ENCODE measurements at places on chromosomes 2 and 18.

DNA sequence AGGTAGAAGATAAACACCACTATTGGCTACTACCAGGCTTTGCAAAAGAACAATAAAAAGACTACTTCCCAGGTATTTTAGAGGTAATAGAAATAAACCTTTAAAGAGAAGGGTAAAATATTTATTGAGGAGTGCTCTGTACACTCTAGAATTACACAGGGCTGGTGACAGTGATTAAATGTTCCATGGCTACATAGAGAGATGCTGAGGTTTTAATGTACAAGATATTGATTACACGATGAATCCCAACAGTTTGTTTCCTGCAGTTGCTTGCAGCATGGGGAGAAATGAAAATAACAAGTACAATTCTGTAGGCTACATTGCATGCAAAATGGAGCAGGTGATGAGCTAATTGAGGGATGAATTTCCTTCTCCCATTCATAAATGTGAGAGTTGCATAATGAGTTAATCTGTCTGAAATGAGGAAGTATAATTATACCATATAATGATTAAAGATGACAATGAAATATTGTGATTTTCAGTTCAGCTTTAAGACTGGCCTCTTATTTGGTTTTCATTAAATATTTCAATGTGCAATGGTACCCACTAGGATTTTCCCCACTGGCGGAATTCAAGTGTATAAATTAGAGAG lies 266.1 kb downstream of the SOCS6 start:
- DNase-seq = no peak

DNA sequence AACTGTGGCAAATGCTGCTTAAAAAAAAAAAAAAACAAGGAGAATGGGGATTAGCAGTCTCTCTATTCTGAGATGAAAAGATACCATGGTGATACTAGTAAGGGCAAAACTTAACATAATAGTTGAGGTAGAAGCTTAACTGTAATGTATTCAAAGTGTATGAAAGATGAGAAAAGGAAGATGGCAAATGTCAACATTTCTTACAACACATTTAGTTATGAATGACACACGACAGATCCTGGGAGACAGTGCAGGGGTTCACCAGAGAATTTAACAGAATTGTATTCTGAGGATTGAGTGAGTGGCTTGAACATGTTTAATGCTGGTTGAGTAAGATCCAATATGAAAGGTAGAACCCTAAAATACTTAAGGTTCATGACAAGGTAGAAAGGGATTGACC lies 52.7 kb downstream of the CUL3 start:
- DNase-seq = no peak

DNA sequence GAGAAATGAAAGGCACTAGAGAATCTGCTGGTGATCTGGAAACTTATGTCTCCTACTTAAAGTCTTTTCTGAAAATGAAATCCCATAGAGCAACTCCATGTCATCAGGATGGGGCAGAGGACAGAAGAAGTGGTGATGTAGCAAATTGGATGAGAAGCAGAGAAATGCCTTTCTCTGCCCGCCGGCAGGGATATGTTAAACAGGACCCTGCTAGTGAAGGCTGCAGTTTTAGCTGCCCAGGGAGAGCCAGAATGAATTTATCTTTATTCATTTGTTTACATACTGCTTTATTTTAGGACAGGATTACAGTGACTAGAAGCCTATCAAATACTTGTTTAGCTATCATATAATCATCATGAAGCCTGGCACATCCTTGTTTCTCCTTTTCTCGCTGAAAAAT lies 247.0 kb downstream of the DOK6 start:
- no peak for DNase-seq

DNA sequence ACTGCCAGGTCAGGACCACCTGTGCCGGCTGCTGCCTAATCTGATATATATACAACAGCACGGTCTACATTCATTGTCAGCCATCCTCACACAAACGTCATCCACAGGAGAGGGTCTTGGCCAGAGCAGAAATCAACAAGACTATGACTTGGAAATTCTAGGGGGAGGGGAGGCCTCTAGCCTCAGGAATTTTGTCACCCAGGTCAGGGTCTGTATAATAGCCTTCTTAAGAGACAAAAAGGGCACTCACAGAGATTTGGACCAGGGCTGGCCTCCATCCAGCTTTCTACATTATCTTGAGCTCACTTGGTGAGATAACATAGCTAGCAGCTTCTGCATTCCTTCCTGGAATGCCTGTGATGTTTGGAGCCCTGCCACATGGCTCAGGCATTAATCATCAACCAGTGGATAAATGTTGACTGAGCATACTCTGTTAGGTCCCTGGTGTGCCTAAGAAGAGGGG lies 50.4 kb upstream of the CTIF start:
- DNase-seq = no peak

GRCh38 chr2:5959836-5960820 lies 267.9 kb downstream of the SOX11 start:
- DNase-seq = no peak

DNA sequence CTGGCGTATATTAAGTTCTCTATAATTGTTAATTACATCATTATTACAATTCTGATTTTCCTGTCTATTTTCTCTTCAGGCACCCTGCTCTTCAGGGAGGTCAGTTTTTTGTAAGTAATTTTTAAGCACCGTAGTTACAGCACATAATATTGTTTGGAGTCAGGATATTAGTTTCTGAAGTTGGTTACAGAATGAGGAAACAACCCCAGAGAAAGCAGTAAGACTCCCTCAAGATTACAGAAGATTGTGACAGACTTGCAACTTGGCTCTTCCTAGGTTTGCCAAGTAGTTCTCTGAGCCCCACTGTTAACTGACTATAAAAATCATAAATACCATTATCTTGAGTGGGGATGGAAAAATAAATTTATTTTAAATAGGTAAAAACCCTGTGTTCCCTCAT lies 921 bp downstream of the RPE start:
- DNase-seq = no peak

- DNase-seq = no peak
These were observed 452 bp downstream of the RAPH1 start for GRCh38 chr2:203534621-203535077.

DNA sequence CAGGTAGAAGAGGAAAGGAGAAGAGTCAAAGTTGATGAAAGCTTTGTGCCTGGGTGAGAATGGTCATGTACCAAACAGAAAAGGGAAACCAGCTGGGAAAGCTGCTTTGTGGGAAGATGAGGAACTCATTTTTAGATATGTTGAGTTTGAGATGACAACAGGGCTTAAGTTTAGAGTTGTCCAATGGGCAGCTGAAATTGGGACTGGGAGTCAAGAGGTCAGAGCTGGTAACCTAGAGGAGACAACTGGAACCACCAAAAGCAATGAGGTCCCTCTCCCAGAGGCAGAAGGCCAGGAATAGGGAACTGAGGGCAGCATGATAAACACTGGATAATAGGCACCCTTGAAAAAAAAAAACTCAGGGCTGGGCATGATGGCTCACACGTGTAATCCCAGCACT lies 48.8 kb downstream of the SLC4A1AP start:
- DNase-seq = no peak

DNA sequence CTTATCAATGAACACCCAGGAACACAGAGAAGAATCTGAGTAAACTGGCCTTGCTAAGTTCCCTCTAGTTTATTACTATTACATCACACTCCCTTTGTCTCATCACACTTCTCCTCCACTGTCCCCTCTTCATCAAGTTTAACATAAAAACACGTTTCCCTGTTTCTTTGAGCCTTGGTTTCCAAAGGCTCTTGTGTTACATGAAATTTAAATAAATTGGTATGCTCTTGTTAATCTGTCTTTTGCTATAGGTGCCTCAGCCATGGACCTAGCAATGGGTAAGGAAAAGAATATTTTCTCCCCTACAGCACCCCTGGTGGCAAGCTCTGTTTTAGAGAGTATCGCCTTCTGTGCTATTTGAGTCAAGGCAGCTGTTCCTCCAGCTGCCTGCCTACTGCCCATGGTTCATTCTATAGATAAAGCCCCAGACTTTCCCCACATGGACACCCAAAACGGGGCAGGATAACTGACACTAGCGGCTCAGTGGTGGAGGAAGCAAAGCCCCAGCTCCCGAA lies 31.8 kb downstream of the TGIF1 start:
- DNase-seq = peak; percentile 62

DNA sequence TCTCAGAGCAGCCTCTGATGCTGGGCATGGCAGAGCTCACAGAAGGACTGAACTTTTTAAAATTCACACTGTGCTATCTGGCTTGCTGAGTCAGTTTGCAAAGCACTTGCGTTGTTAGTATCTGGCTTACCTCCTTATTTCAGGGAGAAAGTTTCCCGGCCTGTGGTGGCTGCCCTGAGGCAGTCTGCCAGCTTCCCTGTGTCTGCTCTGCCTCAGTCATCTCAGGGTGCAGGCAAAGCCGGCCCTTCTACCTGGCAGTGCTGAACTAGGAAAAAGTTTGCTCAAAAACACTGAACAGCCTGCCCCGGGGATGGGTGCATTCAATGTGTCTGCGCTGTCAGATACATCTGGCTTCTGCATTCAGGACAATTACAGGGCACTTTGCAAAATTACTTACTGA lies 90.2 kb upstream of the UXS1 start:
- DNase-seq = no peak

DNA sequence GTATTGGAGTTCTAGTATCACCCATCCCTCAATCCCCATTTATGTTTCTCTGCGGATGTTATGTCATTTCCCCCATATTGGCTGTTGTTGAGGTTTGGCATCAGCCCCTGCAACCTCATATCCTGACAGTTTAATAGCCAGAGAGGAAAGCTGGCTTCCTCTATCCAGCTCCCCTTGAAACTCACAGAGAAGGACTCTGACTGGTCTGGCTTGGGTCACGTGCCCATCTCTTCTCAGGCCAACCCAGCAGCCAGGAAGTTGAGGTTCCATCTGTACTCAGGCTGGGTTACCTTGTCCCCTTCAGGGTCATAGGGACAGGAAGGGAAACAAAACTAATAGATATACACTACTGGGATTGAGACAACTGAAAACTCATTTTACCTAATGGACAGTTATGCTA lies 148.0 kb upstream of the SLC14A2 start:
- DNase-seq = no peak

GRCh38 chr2:209875270-209875669 lies 103.6 kb downstream of the UNC80 start:
- DNase-seq = no peak

DNA sequence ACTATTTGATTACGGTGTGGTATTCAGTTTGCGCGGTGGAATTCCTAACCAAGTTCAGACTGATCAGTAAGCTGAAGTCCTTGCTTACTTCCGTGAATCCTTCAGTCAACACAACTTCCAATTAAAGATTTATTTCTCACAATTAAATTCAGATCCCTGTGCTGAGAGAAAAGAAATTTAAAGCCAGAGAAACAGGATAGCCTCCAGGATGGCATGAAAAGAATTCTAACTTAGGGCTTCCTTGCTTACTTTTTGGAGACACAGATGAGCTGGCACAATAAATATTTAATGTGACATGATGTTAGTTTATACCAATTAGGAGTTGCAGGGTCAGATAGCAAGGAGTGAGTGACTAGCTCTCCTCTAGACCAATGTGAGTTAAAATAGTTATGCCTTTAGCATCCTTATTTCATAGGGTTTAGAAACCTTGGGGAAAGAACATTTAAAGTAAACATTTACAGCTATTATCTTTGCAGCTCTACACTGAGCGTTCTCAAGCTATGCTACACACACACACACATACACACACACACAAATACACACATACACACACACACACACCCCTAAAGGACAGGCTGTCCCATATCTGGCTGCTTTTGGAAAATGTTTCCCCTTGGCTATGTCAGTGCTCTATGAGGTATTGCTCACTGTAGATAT lies 151.0 kb downstream of the TRIB2 start:
- DNase-seq = no peak

GRCh38 chr2:190882856-190883582 lies 2.4 kb downstream of the GLS start:
- DNase-seq = peak; percentile 40

DNA sequence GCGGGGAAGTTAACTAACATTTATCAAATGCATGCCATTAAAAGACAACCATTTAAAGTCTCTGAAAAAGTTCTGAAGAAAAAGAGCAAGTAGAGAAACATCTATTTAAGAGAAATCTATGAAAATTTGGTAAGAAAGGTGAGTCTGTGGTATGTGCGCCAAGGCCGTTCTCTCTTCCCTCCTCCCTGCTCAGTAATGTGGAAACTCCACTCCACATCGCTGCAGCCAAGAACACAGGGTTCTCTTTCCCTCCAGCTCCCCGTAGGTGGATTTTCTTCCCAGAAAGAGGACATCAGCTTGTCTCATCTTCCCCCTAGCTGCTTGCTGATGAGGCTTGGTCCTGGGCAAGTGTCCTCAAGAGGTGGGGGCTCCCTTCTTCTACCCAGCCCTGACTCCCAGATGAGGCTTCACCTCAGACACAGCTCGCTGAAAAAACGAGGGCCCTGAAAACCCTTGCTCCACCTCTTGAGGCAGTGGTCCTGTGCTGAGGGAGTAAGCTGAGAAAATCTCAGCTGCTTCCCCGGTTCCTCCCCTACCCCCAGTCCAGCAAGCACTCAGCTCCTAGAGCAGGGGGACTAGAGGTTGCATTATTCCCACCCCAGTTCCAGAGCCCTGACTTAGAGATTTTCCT lies 45.8 kb upstream of the PTPRM start:
- DNase-seq = no peak

- peak; percentile 93 for DNase-seq
These were observed 206.0 kb downstream of the NCK2 start for GRCh38 chr2:105950521-105951383.

DNA sequence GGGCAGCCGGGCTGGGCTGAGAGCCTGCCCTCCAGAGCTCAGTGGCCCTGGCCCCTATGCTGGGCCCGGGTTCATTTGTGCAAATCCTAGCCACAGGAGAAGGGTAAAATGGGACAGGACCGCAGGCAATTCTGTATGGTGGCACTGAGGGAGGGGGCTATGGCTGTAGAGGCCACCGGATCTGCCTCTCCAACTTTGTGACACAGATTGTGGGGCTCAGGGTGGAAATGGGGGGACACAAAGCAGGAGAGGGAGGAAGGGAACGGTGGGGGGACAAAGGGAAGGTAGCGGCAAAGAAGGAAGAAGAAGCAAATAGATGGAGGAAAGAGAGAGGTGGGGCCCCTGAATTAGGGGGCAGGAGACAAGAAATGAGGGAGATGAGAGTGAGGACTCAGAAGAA lies 201.1 kb downstream of the SMAD2 start:
- no peak for DNase-seq

DNA sequence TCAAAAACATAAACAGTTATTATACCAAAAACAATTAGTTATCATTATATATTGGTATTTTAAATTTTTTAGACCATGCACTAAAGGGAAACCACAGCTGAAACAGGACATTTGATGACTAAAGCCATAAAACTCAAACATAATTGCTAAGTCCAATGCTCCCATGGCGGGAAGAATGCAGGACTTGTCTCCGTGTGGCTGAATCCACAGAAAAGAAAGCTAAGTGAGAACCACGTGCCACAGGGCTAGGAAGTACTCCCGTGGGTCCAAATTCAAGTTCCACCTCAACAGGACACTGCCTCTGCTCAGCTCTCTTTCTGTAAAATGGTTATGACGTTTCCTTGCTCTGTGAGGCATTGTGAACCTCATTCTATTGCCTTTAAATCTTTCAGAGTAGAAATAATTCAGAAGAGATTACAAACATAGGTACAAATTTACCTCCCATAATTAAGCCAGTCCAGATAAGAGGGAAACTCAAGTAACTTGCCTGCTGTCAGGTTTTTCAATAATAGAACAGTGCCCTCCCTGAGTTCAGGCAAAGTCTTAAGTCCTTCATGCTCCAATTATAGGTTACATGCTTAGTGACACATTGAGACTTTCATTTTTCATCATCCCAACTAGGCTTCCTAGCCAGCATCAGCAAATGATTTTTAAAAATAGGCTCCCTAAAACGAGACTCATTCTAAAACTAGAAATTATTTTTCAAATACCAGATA lies 36.7 kb downstream of the FTCDNL1 start:
- DNase-seq = no peak

Data from neural progenitor cell (in vitro differentiated cells).